Hippocampal formation (tissue), 2 donors: ENCODE measurements at places on chromosomes 7 and 10.

DNA sequence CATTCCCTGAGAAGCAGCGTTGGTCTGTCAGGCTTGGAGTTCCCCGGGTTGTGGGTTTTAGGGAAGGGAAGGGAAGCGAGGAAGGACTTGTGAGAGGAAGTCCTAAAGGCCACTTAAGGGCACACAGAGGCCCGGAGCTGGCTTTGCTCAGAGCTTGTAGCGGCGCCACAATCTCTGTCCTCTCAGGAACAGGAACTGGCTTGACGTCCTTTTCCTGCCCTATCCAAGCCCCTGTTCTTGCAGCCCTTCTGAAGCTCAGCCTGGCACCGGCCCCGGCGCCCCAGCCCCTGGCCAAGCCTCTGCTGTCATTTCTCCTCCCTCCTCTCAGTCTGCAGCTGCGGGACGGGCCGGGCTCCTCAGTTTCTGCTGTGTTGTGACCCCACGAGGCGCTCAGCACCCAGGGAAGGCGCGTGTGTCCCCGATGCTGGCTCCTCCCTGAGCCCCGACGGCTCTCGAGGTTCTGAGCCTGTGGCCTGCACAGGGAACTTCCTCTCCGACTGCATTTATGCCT is at the start of gene GIMAP8:
Gene GIMAP8 (plus strand): TSS at position 140 of the 511 bp plus-strand sequence. CDS start 16,069 bp downstream, outside the sequence.
- peak; percentile 38 for DNase-seq

GRCh38 chr10:110311357-110311949 is 6.7 kb upstream of the SMNDC1 start:
- DNase-seq = no peak

- no peak for DNase-seq
Observed at GRCh38 chr7:1255080-1255816, 22.6 kb downstream of the UNCX start.

DNA sequence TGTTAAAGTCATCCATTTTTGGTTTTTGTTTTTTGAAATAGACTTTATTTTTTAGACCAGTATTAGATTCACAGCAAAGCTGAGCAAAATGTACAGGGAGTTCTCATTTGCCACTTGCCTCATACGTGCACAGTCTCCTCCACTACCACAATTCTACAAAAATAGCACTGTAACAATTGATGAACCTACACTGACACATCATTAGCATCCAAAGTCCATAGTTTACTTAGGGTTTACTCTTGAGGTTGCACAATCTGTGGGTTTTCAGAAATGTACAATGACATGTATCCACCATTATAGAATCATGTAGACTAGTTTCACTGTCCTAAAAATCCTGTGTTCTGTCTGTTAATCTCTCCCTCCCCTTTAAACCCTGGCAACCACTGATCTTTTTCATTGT is 125.8 kb upstream of the PDSS1 start:
- no peak for DNase-seq

GRCh38 chr7:80622541-80622940 is 15.9 kb upstream of the CD36 start:
- DNase-seq = no peak

GRCh38 chr7:95529701-95530100 is 44.0 kb downstream of the ASB4 start:
- DNase-seq = no peak

GRCh38 chr10:79340646-79341244 is 6.5 kb upstream of the PPIF start:
- no peak for DNase-seq

DNA sequence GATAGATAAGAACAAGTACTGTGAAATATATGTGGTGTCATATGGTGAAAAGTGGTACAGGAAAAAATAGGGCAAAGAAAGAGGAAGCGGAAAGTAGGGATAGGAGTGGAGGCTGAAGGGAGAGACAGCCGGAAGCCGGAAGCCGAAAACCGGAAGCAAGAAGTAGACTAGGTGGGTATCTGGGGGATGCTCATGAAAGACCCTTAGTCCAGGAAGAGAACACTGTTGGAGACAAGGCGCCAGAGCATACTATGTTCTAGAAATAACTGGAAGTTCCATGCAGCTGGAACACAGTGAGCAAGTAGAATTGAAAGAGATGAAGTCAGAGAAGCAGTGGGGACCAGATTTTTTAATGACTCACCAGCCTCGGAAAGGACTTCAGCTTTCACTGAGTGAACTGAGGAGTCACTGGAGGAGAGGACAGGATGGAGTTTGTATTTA is 22.5 kb downstream of the ST8SIA6 start:
- no peak for DNase-seq

DNA sequence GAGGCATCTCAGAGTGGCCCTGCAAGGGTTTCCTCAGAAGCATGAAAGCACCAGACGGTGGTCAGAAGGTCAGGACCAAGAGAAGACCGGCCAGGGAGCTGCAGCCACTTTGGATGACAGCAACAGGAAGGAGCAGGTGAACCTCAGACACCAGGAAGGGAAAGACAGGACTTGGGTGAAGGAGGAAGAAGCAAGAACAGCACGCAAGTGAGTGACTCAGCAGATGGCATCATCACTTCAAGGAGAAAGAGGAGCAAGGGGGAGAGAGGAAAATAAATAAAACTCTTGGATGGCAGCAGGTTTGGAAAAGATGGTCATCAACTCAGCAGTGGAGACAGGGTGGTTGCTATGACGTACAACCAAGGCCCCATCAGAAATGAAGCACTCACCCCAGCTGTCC is 31.6 kb downstream of the NCAPG2 start:
- DNase-seq = no peak

GRCh38 chr7:117673839-117674238 is 194.0 kb downstream of the CFTR start:
- peak; percentile 59 for DNase-seq

DNA sequence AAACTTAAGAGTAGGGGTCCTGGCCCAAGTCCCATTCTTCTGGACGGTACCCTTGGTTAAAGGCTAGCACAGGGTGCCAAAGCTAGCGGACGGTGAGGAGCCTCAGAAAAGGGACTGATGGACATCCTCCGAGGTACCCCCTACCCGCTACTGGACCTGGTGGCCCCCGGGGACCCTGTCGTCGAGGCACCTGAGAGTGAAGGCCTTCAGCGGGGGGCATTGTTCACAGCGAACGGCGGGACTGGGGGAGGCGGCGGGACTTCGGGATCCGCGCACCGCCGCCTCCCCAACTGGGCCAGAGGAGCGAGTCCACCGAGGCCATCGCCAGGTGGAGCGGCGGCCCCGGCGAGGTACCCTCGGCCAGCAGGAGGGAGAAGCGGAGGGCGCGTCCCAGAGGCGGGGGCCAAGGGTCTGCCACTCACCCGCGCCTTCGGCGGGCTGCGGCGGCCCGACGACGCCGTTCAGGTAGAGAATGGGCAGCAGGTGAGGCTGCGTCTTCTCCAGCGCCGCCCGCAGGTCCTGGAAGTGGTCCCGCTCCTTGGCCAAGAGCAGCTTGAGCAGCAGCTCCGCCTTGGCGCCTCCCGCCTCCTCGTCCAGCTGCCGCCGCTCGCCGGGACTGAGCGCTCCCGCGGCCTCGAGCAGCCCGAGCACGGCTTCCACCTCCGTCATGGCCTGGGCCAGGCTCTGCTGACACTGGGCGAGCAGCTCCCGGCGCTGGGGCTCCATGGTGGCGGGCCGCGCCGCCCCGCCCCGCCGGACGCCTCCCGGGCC is 575 bp downstream of the DLG5 start:
- DNase-seq = peak; percentile 43

DNA sequence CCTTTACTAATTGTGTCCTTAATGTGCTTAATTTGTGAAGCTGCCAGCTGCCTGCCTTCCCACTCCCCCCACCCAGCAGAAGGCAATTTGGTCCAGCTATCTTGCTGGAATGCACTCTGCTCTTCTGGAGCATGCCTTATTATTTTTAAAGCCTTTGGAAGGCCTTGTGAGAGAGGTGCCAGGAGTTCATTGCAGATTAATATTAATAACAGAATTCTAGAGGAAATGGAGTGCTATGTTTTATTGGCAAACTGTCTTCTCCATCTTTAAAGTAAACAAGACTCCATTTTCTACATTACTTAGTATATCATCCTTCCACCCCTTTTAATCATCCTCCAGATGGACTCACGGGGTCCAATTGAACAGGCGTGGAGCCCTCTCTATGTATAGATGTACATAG is 50.8 kb upstream of the ZNF32 start:
- DNase-seq = no peak

- DNase-seq = no peak
Observed at GRCh38 chr7:36272211-36272566, 117.5 kb upstream of the ANLN start.

GRCh38 chr10:78177491-78178185 is 144.0 kb downstream of the RPS24 start:
- DNase-seq = no peak

GRCh38 chr10:128048819-128049210 is 77.4 kb downstream of the MKI67 start:
- DNase-seq = no peak

DNA sequence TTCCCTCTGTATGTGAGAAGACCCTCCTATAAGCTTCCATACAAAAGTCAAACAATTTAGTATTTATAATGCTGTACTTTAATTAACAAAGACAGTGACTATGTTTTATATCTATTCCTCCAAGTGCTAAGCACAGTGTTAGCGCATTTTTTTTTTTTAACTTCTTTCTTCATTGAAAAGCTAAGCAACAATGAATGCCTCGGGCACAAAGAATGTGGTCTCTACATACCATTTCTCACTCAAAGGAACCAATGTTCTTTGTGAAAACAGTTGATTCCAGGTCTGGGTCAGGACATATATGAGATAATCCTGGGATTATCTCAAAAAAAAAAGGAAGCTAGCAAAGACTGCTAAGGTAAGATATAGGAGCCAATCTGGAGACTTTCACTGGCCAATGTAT is 26.2 kb upstream of the REEP3 start:
- DNase-seq = no peak

- DNase-seq = no peak
Observed at GRCh38 chr7:99791021-99791420, 7.0 kb upstream of the CYP3A4 start.

GRCh38 chr10:48981310-48981907 is 41.8 kb upstream of the LRRC18 start:
- peak; percentile 19 for DNase-seq

DNA sequence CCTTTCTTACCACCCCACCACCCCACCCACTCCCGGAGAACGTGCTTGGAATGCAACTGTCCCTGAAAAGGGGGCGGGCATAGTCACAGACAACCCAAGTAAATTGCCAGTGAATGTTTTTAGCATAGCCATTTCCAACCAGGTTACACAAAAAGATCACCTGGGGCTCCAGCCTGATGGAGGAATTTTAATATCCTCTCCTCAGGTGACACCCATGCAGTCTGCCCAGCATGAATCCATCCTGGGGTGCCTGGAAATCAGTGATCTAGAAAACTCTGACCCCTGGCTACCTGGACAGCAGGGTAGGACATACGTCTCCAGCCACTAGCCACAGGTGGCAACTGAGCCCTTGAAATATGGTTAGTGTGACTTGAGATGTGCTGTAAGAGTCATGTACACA is 61.1 kb downstream of the SORBS1 start:
- no peak for DNase-seq

- no peak for DNase-seq
Observed at GRCh38 chr10:128178302-128178958, 52.2 kb upstream of the MKI67 start.

DNA sequence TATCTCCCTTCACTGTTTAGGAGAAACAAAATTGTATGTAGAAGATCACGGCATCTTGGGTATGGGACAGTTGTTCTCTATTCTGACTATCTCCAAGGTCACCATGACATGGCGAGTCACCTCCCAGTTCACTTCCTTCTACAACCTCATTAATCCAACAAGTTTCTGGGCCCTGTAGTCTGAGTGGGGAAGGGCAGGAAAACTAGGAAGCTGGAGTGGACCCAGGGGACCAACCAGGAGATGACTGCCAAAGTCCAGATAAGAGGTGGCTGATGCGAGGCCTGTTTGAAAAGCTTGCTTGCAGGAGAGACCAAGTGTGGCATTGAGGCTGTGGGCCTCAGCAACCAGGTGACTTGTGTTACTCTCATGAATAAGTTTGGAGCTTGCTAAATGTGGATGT is 584.9 kb downstream of the TNS3 start:
- DNase-seq = no peak

GRCh38 chr7:44563171-44563679 is 10.5 kb downstream of the DDX56 start:
- DNase-seq = no peak

DNA sequence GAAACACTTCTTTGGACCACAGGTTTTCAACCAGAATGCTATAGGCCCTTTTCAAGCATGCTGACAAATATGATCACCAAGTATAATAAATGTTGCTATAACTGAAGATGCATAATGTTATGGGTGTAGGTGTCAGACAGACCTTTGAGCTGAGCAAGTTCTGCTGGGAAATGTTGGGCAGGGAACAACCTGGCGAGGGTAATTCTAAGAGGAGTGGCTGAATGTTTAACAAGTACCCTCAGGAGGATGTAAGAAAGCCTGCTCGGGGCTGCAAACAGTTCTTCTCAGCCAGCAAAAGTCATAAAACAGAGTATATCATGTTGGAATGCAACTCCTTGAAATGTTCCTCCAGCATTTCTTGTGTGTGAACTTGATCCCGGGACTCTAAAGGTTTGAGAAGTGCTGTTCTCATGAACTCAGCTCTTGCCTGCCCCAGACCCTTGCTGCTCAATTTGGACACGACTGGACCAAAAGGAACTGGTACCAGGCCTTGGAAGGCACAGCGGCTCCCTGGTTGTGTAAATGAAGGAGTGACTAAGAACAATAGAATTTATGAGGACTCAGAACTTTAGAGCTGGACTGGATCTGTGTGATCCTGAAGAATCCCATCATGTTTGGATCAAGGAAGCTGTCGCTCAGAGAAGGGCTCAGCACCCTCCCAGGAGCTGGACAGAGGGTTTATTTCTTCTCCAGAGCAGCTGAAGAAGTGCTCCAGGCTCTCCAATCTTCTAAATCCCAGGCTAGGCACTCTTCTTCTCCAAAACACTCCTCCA is 143.2 kb upstream of the ANK3 start:
- DNase-seq = no peak

DNA sequence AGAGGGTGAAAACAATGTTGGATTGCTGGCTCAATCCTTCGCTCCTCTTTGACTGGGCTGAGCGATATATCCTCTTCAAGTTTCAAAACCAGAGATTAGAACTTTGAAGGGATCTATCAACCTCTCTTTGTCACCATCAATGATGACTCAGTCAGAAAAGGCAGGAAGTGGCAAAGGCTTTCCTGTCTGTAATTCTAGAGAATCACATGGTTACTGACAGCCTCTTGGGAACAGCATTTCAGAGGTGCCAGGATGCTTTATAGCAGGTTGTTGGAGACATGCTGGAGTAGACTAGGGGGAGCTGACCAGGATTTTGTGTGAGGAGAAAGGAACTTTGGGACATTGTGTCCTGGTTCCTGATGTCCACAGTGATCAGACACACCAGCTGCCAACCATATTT is 81.3 kb downstream of the PRKCQ start:
- no peak for DNase-seq

DNA sequence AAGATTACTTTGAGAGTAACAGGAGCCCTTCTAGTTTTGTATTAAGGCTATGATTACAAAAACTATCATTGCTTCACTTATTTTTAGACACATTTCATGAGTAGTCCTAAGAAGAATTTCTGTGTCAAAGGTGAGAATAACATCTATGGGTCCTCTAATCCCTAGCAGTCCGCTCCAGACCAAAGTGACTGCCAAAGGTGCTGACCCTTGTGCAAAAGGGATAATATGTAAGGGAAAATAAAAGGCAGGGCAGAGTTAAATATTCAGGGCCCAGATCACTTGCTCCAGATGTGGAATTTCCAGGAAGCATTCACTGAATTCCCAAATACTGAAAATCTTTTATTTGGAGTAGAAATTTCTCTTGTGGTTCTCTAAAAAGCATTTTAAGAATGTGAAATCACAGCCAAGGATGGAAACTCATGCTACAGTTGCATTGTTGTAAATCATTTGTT is 29.3 kb downstream of the RHOBTB1 start:
- no peak for DNase-seq

GRCh38 chr7:17940951-17941431 is 697 bp upstream of the SNX13 start:
- DNase-seq = no peak
